Naive B cell (primary cell): ENCODE measurements at places on chromosomes 3 and 15.

DNA sequence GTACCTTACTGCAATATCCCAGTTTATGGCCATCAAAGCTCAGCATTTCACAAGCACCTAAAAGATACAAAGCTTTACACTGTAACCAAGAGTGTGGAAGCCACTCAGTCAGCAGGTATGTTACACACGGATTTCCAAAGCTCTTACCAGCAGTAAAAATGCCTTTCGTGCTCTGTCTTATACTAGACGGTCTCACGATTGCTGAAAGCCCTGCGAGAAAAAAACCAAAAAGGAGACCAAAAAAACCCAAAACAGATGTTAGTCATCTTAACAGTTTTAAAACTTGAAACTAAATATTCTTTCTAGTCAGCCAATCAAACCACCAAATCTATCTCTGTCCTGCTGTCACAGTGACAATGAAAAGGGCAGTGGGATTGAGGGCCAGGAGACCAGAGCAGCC is 39.0 kb downstream of the TAMM41 start:
- H3K4me3 ChIP-seq, result no peak overlapping the region
- DNase-seq, result no peak
- H3K27ac ChIP-seq, result peak overlapping the region; percentile 40
- H3K36me3 ChIP-seq, result peaks cover 44% of the 10 kb centered on the region
- H3K4me1 ChIP-seq, result no peaks in the 10 kb centered on the region

DNA sequence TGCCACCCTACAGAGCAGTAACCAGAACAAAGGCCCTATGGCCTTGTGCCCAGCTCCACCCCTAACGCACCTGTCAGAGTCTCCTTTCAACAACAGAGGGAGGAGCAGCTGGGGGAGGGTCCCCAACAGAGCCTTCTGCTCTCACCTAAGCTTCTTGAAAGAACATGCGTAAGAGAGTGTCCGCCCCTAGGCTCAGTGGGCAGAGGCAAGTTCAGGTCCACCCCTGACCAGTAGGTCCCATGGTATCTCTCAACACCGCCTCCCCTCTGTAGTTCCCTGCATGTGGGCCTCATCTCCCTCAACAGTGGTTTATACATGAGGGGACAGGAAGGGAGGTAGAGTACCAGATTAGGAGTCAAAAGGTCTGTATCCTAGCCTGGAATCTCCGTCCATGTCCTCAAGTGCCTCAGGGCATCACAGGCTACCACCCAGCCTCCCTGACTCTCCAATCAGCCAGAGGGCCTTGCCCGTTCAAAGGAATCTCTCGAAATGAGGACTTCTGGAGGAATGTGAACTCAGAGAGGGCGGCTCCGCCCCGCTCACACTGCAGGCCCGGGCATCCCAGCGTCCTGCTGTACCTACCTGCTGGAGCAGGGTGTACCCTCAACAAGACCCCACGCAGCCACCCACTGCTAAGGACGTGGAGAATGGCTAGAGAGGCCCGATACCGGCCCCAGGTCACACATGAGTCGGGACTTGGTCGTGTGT is 680 bp downstream of the POC1A start:
- DNase-seq, result no peak
- H3K27me3 ChIP-seq, result no peaks in the 10 kb centered on the region
- peak overlapping the region; percentile 95 for H3K27ac ChIP-seq
- no peaks in the 10 kb centered on the region for H3K36me3 ChIP-seq
- H3K4me3 ChIP-seq, result peak overlapping the region; percentile 99

- H3K4me1 ChIP-seq, result no peaks in the 10 kb centered on the region
- H3K27ac ChIP-seq, result no peak overlapping the region
- peaks cover 69% of the 10 kb centered on the region for H3K27me3 ChIP-seq
Observed at GRCh38 chr15:79218588-79219200, 63.8 kb upstream of the ANKRD34C start.

DNA sequence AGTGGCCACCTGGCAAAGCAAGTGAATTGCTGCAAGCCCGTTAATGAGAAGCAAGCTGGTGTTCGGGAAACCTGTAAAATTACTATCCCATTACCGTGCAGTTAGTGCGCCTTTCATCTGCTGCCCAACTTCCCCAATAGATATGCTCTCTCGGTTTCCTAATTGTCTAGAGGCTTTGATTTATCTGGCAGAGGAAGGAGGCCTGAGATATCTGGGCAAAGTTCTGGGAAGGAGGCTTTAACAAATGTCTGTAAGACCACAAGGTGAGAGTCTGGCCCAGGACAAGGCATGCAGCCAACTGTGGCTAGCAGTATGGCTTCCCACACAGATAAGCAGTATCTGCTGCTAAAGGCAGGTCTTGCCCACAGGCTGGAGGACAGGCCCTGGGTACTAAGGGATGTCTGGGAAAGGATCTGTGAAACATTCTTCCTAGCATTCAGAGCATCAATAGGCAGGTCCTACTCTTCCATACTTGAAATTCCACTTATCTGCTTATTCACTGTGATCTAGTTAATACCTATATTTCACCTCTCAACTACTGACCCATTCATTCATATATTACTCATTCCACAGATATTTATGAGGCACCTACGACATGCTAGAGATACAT is 130.0 kb upstream of the SLC2A2 start:
- no peaks in the 10 kb centered on the region for H3K27me3 ChIP-seq
- no peak overlapping the region for H3K27ac ChIP-seq
- DNase-seq, result no peak
- H3K36me3 ChIP-seq, result peaks cover 6% of the 10 kb centered on the region

- peaks cover 63% of the 10 kb centered on the region for H3K4me1 ChIP-seq
- no peaks in the 10 kb centered on the region for H3K27me3 ChIP-seq
- H3K36me3 ChIP-seq, result no peaks in the 10 kb centered on the region
- peak overlapping the region; percentile 95 for H3K27ac ChIP-seq
- H3K4me3 ChIP-seq, result peak overlapping the region; percentile 77
Observed at GRCh38 chr3:51686512-51687215, 15.6 kb downstream of the TEX264 start.

DNA sequence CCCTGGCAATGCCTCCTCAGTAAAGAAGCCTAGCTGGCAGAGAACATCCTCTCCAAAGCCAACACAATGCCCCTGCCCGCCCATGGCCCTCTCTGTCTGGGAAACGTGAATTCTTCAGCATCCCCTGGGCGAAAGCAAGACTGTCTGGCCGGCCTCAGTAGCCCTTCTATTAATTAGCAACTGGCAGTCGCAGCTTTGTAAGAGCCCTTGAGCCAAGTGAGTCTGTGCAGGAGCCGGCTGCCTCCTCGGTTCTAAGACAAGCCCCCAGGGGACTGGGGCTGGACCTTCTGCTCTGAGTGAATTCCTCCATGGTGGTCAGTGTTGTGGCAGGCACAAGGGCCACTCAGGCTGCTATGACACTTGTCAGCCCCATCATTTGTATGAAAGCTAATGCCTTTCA is 7.4 kb downstream of the HCN4 start:
- no peak for DNase-seq
- no peak overlapping the region for H3K27ac ChIP-seq
- H3K27me3 ChIP-seq, result peaks cover 43% of the 10 kb centered on the region
- H3K36me3 ChIP-seq, result no peaks in the 10 kb centered on the region
- H3K4me1 ChIP-seq, result no peaks in the 10 kb centered on the region

GRCh38 chr3:152622811-152623167 is 212.1 kb upstream of the P2RY1 start:
- H3K36me3 ChIP-seq, result peaks cover 4% of the 10 kb centered on the region
- no peaks in the 10 kb centered on the region for H3K4me1 ChIP-seq
- no peak for DNase-seq
- no peak overlapping the region for H3K4me3 ChIP-seq

- no peak overlapping the region for H3K4me3 ChIP-seq
- no peak overlapping the region for H3K27ac ChIP-seq
- DNase-seq, result no peak
- peaks cover 4% of the 10 kb centered on the region for H3K36me3 ChIP-seq
- H3K27me3 ChIP-seq, result no peaks in the 10 kb centered on the region
- H3K4me1 ChIP-seq, result peaks cover 7% of the 10 kb centered on the region
Observed at GRCh38 chr3:143571548-143571947, 276.7 kb downstream of the SLC9A9 start.

GRCh38 chr3:9784965-9785364 is 7.3 kb downstream of the TADA3 start:
- no peak overlapping the region for H3K27ac ChIP-seq
- no peak for DNase-seq
- no peak overlapping the region for H3K4me3 ChIP-seq
- H3K4me1 ChIP-seq, result peaks cover 43% of the 10 kb centered on the region
- peaks cover 33% of the 10 kb centered on the region for H3K36me3 ChIP-seq
- H3K27me3 ChIP-seq, result no peaks in the 10 kb centered on the region
